ENCODE measurements at places on chromosomes 3 and 15.

GRCh38 chr15:86840996-86841395 is 761.3 kb downstream of the AGBL1 start:
- ATAC-seq = no peak

DNA sequence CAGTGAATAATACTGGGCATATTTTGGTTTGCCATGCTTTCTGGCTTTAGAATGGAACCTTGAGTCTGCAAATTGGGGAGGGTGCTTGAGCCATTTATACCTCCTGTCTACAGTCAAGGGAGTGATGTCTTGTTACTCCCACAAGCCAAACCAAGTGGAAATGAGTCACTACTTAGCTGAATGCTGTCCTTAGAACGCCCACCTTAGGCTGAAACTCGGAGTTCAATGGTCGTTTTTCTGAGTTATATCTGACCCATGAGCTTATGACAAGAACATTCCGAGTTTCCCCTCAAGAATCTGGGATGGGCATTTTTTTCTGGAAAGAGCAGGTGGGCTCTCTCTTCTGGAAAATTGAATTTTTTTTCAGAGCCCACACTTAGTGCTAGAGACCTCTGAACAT is 17.4 kb upstream of the CLDN18 start:
- ATAC-seq = no peak

- no peak for ATAC-seq
These were observed 31.7 kb upstream of the IP6K2 start for GRCh38 chr3:48748754-48749153.

- ATAC-seq = no peak
These were observed 176.2 kb downstream of the AKAP13 start for GRCh38 chr15:85556618-85556895.

GRCh38 chr15:51759557-51760070 is 8.2 kb downstream of the TMOD2 start:
- ATAC-seq = peak; percentile 33
